Endothelial cell of umbilical vein (primary cell): ENCODE measurements at places on chromosomes 2 and 18.

- H3K4me3 ChIP-seq: no peak overlapping the region
- no peaks in the 10 kb centered on the region for H3K36me3 ChIP-seq
- no peaks in the 10 kb centered on the region for H3K4me1 ChIP-seq
- H3K27ac ChIP-seq: no peak overlapping the region
- DNase-seq: no peak
These were observed 141.9 kb downstream of the RHBDD1 start for GRCh38 chr2:226977775-226978190.

DNA sequence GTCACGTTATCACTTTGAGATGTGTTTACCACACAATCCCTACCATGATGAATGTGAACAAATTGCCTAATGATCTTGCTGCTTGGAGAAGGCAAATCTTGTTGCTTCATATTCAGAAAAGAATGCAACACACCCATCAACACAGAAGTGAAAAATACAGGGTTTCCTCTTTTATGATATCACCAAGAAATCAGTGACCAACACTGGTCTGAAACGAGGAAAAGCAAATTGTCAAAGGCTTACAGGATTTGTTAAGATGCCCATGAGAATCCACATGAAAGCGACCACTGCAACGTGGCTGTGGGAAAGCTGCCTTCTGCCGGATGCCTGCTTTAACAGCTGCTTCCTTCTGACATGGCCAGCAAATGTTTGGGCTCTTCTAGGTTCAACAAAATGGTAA lies 397.6 kb upstream of the LRATD1 start:
- no peak for DNase-seq
- no peaks in the 10 kb centered on the region for H3K4me1 ChIP-seq
- H3K27me3 ChIP-seq: no peaks in the 10 kb centered on the region
- no peak overlapping the region for H3K27ac ChIP-seq
- no peaks in the 10 kb centered on the region for H3K36me3 ChIP-seq

GRCh38 chr18:12595571-12596255 lies 62.2 kb downstream of the SPIRE1 start:
- DNase-seq: no peak
- H3K27ac ChIP-seq: no peak overlapping the region
- no peak overlapping the region for H3K4me3 ChIP-seq
- H3K4me1 ChIP-seq: peaks cover 51% of the 10 kb centered on the region
- no peaks in the 10 kb centered on the region for H3K27me3 ChIP-seq
- no peaks in the 10 kb centered on the region for H3K36me3 ChIP-seq

GRCh38 chr2:216911886-216912285 lies 52.0 kb upstream of the TNP1 start:
- H3K27me3 ChIP-seq: no peaks in the 10 kb centered on the region
- no peak for DNase-seq
- H3K36me3 ChIP-seq: no peaks in the 10 kb centered on the region
- H3K27ac ChIP-seq: no peak overlapping the region
- no peak overlapping the region for H3K4me3 ChIP-seq
- no peaks in the 10 kb centered on the region for H3K4me1 ChIP-seq

GRCh38 chr2:191215666-191216065 lies 29.5 kb upstream of the MYO1B start:
- peaks cover 2% of the 10 kb centered on the region for H3K27me3 ChIP-seq
- DNase-seq: no peak
- no peak overlapping the region for H3K4me3 ChIP-seq

DNA sequence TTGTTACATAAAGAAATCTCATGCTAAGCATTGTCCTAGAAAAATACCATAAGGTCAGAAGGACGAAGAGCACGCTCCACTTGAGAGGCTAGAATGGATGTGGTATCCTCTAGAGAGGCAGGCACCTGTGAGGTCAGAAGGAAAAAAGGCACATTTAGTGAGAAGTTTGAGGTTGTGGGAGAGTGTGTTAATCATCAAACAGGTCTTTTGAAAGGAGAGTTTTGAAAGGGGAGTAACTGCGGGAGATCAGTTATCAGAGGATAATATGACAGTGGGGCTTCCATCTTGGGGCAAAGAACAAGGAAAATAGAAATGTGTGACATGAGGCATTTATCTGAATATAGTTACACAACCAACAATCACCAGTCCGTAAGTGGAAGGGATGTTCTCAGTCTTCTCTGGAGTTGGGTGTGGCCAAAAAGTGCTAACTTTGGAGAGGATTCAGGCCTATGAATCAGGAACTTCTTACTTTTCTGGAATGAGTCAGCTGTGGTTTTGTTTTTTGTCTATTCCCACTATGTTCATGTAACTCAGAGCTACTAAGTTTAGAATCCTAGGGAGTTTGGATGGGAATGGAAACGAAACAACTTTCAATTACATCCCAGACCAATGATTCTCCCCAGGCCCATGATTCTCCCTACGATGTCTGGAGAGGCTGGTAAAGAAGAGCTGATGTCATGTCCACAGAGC lies 451.4 kb upstream of the ST6GAL2 start:
- no peak overlapping the region for H3K27ac ChIP-seq
- no peak overlapping the region for H3K4me3 ChIP-seq
- no peaks in the 10 kb centered on the region for H3K4me1 ChIP-seq

- DNase-seq: no peak
- no peak overlapping the region for H3K27ac ChIP-seq
- H3K36me3 ChIP-seq: no peaks in the 10 kb centered on the region
- no peaks in the 10 kb centered on the region for H3K4me1 ChIP-seq
These were observed 298.9 kb upstream of the TCF4 start for GRCh38 chr18:55886886-55887285.

GRCh38 chr2:26049641-26050040 lies 15.8 kb downstream of the RAB10 start:
- no peaks in the 10 kb centered on the region for H3K27me3 ChIP-seq
- H3K4me1 ChIP-seq: no peaks in the 10 kb centered on the region
- H3K36me3 ChIP-seq: no peaks in the 10 kb centered on the region
- no peak for DNase-seq
- no peak overlapping the region for H3K4me3 ChIP-seq

GRCh38 chr18:8696749-8697211 lies 8.6 kb upstream of the MTCL1 start:
- no peaks in the 10 kb centered on the region for H3K27me3 ChIP-seq
- no peaks in the 10 kb centered on the region for H3K36me3 ChIP-seq
- no peak overlapping the region for H3K27ac ChIP-seq
- no peaks in the 10 kb centered on the region for H3K4me1 ChIP-seq

DNA sequence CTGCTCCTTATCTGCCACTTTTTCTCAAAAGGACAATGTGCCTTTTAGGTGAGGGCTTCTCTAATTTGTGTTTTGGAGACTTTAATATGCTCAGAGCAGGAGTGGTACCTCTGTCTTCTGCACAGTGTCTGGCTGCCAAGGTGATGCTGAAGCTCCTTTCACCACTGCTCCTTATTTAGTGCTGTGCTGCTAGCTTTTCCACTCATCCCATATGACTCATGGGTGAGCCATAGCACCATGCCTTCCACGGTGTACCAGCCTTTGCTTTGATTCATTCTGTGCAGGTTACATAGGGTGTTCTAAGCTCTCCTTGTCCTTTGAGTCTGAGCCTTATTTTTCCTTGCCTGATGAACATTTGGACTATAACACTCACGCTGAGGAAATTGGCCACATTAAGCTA lies 202.4 kb downstream of the ARL6IP6 start:
- no peaks in the 10 kb centered on the region for H3K4me1 ChIP-seq
- no peak overlapping the region for H3K27ac ChIP-seq
- no peak overlapping the region for H3K4me3 ChIP-seq
- DNase-seq: no peak

DNA sequence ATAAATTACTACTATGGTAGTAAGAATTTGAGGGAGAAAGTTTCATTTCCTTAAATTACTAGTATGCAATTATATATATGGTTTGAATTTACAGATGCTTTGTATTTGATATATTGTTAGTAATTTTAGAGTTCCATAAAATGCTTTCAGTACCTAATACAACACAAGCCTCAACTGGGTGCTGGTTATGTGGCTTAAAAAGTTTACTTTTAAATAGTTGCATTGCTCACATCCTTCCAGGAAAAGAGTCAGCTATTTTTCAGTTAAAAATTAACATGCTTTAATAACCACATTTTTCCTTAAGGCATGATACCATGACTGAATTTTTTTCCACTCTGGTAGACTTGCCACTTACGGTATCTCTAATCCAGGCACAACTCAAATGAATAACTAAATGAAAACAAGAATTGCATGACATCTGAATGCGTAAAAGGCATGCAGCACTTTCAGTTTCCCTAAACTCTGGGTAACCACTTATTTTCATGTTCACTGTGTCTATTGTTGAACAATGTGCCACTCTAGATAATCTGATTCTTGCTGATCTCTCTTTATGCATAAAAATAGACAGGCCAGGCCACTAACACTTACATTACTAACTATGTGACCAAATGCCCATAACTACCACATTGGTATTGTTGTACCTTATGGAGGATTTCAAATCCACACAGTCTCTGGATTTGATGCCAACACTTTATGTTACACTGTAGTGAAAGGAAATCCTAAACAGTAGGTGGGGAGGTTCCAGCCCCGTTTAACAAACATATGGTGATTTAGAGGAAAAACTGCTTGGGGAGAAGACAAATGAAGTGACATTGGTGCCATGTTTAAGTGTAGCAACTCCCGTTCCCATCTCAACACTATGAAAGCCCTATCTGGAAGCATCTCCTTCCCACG lies 35.5 kb upstream of the SLC35F5 start:
- H3K36me3 ChIP-seq: no peaks in the 10 kb centered on the region
- no peak overlapping the region for H3K27ac ChIP-seq
- no peak overlapping the region for H3K4me3 ChIP-seq

- no peak overlapping the region for H3K4me3 ChIP-seq
- no peak for DNase-seq
- no peaks in the 10 kb centered on the region for H3K4me1 ChIP-seq
- no peaks in the 10 kb centered on the region for H3K27me3 ChIP-seq
- H3K36me3 ChIP-seq: no peaks in the 10 kb centered on the region
These were observed 368.9 kb downstream of the RNF144A start for GRCh38 chr2:7286120-7286519.

GRCh38 chr2:187075671-187076070 lies 226.7 kb upstream of the ZSWIM2 start:
- H3K36me3 ChIP-seq: no peaks in the 10 kb centered on the region
- H3K4me3 ChIP-seq: no peak overlapping the region
- no peaks in the 10 kb centered on the region for H3K27me3 ChIP-seq
- DNase-seq: no peak
- H3K27ac ChIP-seq: no peak overlapping the region
